Activated CD4-positive, alpha-beta T cell treated with anti-CD3 and anti-CD28 coated beads for 36 hours (primary cell): ENCODE measurements at places on chromosomes 1 and 21. TPM values are rescaled to one million over a fixed set of nuclear protein-coding genes. Genes with fewer than 3 reads are reported as not detected.

- no peak for DNase-seq
These were observed 4.1 kb upstream of the GABRD start for GRCh38 chr1:2014741-2015735.

GRCh38 chr1:47579809-47580208 lies 142.0 kb downstream of the FOXD2 start:
- no peak for DNase-seq

LIN28A gene
- total RNA-seq, result not detected

FAM151A gene
- not detected for total RNA-seq

CNST gene
- 24.2 TPM for total RNA-seq
